Breast epithelium (tissue), 4 donors: ENCODE measurements at places on chromosomes 6 and 20. TPM values are rescaled to one million over a fixed set of nuclear protein-coding genes. Genes with fewer than 3 reads are reported as not detected.

The SLC52A3 gene
- total RNA-seq, result 4.1 TPM

The SIRPG gene
- total RNA-seq, result not detected

The COL20A1 gene
- not detected for total RNA-seq

The TOMM34 gene
- 14.6 TPM for total RNA-seq

DNA sequence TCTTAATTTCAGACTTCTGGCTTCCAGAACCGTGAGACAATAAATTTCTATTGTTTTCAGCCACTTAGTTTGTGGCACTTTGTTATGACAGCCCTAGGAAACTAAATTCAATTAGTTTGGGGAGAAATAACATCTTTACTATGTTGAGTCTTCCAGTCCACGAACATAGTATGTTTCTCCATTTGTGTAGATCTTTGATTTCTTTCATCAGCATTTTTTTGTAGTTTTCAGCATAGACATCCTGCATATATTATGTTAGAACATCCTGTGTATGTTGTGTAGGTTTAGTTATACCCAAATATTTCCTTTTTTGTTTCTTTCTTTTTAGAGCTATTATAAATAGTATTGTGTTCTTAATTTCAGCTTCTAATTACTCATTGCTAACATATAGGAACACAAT is 18.0 kb upstream of the HMGA1 start:
- DNase-seq, result no peak

DNA sequence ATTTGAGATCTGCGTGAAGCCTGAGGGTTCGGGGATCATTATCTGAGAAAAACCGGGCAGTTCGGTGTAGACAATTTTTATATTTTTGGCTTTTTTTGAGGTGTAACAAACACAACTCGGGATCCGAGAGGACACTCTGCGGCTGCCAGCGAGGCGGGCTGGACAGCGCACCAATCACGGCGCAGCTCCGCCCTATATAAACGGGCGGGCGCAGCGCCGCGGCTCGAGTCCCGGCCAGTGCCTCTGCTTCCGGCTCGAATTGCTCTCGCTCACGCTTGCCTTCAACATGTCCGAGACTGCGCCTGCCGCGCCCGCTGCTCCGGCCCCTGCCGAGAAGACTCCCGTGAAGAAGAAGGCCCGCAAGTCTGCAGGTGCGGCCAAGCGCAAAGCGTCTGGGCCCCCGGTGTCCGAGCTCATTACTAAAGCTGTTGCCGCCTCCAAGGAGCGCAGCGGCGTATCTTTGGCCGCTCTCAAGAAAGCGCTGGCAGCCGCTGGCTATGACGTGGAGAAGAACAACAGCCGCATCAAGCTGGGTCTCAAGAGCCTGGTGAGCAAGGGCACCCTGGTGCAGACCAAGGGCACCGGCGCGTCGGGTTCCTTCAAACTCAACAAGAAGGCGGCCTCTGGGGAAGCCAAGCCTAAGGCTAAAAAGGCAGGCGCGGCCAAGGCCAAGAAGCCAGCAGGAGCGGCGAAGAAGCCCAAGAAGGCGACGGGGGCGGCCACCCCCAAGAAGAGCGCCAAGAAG is 69.0 kb downstream of the HFE start:
- DNase-seq, result peak; percentile 96

GRCh38 chr6:42260396-42260888 is 42.8 kb upstream of the MRPS10 start:
- DNase-seq, result no peak

DNA sequence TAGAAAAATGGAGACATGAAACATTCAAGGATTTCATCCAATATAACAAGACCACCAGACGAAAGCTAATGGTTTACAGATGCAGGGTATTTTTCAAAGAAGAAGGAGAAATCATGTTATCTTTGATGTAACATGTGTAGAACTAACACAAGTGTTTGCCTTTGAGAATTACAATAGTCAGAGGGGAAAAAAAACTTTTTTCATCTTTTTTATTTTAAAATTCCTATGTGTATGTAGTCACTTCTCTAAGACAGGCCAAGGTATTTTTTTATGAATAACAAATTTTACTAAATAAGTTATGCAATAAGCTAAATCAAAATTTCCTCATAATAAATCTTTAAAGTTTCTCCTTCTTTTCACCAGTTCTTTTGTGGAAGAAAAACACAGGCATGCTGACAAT is 161.4 kb downstream of the PDE7B start:
- DNase-seq, result no peak

GRCh38 chr20:3696200-3696599 is 14.4 kb upstream of the ADAM33 start:
- no peak for DNase-seq

DNA sequence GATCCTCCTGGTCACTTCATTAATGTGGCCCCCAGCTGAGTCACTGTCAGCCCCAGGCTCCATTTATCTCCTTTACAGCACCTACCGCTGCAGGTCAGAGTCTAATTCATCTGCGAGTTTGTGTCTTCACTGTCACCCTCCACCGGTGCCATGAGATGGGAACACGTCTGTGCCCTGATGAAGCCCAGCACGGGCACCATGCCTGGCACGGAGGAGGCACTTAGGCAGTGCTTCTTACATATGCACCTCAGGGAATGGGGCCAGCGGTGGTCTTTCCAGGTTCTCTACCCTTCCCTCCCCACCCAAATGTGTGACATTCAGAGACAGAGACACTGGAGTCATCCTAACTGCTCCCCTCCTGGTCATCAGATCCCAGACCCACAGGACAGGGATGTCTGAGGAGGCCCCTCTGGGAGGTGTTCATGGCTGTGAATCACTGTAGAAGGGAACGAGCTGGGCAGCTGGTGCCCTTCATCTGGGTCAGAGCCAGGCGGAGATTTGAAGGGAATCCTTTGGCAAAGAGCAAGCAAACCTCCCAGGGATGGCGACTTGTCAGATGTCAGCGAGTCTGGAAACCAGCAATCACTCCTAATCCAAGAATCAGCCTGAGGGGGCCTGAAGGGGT is 364.6 kb downstream of the PREX1 start:
- DNase-seq, result no peak

GRCh38 chr20:5495939-5496338 is 179.2 kb upstream of the PROKR2 start:
- DNase-seq, result no peak

DNA sequence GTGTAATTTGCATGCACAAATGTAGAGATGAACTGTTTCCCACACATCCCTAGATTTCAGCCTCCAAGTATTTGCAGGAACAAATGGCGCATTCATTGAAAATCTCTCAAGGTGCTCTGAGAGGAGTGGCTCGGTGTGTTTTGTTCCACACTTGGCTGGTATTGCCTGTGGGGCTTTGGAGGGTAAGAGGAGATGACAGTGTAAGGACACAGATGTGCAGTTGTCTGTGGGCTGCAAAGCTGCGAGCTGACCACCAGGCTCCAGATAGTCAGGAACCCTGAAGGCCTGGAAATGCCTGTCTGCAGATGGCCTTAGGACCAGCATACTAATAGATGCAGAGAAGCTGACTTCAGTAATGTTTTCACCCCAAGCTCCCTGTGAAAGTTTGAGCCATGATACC is 57.7 kb upstream of the PBOV1 start:
- no peak for DNase-seq

DNA sequence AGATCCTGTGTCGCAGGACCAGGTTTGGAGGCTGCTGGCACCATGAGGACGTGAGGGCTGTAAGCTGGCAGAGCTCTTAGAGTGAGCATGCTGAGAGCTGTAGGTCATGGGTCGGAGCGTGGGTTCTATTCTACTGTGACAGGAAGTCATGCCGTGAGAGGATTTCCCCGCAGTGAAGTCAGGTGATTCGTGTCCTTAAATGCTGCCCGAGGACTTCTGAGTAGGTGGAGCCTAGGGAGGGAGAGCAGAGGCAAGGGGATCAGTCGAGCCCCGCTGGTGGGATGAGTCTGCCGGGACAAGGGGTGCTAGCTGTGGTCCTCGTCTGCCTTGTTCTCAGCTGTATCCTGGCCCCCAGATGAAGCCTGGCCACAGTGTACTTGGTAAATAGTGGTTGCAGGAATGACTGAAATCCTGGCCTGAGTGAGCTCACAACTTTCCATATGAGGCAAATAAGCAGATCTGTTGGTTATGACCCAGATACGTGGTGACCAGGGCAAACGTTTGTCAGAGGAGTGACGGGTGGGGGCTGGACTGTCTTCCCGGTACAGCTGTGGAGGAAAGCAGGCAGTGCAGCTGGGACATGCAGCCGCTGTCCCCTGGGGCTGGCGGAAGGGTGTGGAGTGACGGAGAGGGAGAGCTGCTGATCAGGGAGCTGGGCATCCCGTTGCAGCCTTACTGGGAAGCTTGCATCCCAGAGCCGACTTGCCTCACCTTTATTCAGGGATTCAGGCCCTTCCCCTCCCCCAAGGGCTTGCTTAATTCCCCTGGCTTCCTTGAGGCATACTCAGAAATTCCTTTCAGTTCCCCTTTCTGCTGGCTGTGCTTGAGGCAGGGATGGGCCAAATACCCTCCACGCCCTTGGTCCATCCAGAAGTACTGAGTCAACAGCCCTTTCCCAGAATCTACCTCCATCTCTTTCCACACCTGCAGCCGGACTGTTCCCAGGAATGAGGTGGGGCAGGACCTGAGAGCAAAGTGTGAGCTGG is 250.9 kb upstream of the RREB1 start:
- DNase-seq, result peak; percentile 34

DNA sequence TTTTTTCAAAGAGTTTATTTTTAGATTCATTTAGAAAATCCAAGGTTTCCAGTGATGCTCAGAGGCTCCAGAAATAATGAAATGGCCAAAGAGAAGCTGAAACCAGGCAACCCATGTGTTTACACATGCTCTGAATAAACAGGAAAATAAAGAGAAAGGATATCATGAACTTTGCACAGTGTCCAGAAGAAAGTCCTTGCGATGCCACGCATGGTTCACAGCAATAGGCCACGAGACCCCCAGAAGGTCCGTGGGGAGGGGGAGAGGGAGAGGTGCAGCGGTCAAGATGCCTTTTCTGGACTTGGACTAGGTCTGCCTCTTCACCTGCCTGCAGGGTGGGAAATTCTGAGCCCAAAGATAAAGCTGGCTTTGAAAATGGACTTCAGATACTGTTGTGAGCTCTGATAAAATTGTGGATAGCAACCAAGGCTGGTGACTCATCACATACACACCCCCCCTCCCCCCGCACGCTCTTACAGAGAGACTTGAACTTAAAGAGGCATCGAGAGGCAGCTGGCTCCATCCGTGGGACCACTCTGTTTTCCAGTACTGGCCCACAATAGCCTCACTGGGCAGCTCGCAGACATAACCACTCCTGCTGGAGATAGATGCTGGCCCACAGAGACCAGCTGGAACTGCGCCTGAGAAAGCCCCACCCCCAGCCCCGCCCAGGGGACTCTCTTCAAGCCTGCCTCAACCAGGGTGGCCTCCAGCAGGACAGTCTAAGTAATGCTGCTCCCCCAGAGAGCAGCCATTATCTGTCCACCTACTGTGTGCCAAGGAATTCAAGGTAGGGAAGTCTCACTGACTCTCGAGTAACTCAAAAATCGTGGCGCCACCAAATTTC is 21.2 kb upstream of the NFATC2 start:
- no peak for DNase-seq

GRCh38 chr6:71181565-71181964 is 107.0 kb upstream of the OGFRL1 start:
- DNase-seq, result peak; percentile 42

GRCh38 chr20:61510778-61511330 is 258.8 kb downstream of the CDH4 start:
- DNase-seq, result no peak

DNA sequence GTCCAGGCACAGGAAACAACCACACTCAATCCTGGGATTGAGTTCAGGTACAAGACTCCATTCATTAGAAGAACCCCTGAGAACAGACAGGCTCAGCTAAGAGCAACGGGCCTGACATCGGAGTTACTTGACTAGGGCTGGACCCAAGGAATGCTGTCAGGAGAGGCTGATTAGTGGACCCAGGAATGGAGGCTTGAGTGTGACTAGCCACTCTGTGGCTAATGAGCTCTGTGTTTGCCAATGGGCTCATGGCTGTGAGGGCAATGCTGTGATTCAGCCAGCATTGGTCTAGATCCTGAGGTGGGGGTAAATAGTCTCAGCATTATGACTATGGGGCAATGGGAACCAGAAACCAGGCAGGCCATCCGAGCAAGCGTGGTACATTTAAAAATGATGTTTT is 71.8 kb downstream of the RIOK1 start:
- DNase-seq, result no peak

GRCh38 chr20:38479596-38479995 is 7.0 kb downstream of the RALGAPB start:
- DNase-seq, result no peak

GRCh38 chr20:14853079-14853478 is 515.7 kb upstream of the FLRT3 start:
- DNase-seq, result no peak

DNA sequence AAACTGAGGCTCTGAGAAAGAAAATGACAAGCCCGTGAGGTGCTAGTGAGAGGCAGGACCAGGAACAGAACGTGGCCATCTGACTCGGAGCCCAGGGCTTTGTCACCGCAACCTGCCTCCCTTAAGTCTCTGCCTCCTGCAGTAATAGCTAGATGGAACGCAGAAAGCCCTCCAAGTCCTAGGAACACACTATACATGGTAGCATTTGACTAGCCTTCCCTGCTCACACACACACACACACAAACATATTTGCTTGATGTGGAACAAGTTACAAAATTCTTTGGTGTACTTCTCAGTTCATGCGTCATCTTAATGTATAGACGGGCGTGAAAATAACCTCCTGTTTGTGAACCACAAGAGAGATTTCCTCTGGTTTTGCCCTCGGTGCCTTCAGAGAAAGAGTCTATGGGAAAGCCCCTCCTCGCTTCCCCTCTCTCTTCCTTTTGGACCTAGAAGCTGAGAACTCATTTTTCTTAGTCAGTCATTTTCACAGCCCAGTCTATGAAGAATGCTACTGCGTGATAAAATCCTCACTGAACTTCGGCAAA is 38.8 kb downstream of the C6orf52 start:
- no peak for DNase-seq
